ENCODE measurements at places on chromosomes 11 and 22. TPM values are rescaled to one million over a fixed set of nuclear protein-coding genes. Genes with fewer than 3 reads are reported as not detected.

Gene PGM2L1
- total RNA-seq, result 4.1 TPM

Gene KRTAP5-2
- not detected for total RNA-seq

Gene KCNJ1
- total RNA-seq, result not detected

Gene ESAM
- 76.9 TPM for total RNA-seq

Gene CYP2R1
- total RNA-seq, result 9.2 TPM

Gene POLD3
- total RNA-seq, result 16.1 TPM

Gene NELL1
- not detected for total RNA-seq

Gene KCNJ11
- 0.56 TPM for total RNA-seq

Gene SLC22A9
- total RNA-seq, result not detected

Gene MS4A7
- total RNA-seq, result 52.5 TPM

Gene TECTA
- total RNA-seq, result 0.83 TPM

Gene FJX1
- total RNA-seq, result 11.2 TPM

Gene CDON
- 31.3 TPM for total RNA-seq

Gene TOMT
- total RNA-seq, result not detected

Gene B4GALNT4
- total RNA-seq, result 0.52 TPM

Gene PPP6R3
- 92.9 TPM for total RNA-seq

Gene FAT3
- 38.6 TPM for total RNA-seq

Gene OR51I1
- total RNA-seq, result not detected

Gene GRM5
- total RNA-seq, result 0.81 TPM

Gene C1QTNF6
- 1.8 TPM for total RNA-seq
